GF-D8 (cell line): ENCODE measurements at places on chromosomes 7 and 10.

GRCh38 chr7:150621376-150621775 lies 10.8 kb downstream of the GIMAP6 start:
- no peak for DNase-seq

DNA sequence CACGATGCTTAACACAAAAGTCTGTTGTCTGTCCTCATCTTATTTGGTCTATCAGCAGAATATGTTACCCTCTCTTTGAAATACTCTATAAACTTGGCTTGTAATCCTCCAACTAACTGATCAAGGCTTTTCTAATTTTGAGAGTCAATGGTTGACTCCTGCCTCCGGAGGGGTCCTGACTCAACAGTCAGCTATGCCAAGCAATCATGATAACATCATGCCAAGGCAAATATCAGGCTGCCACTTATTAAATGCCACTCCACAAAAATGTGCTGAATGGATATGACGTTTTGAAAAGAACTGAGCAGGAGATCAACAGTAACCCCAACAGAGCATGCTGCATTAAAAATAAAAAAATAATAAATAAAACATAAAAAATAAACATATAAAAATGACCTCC lies 116.1 kb downstream of the PARD3 start:
- no peak for DNase-seq

GRCh38 chr7:23294549-23295400 lies 4.4 kb upstream of the MALSU1 start:
- peak; percentile 17 for DNase-seq

DNA sequence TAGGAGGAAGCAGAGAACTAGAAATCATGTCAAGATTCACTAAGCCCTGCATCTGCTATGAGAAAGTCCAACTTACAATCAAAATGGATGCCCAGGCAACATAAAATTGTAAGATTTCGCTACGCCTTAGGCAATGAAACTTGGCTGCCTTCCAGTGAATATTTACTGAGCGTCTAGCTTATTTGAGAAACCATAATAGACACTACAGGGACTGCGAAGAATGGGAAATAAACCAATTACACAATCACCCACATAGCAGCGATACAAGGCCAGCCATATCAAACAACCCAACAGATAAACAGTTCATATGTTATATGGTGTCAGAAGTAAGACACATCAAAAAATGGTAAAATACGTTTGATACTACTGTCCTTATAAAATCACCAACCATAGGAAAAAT lies 545.0 kb upstream of the C7orf33 start:
- no peak for DNase-seq

DNA sequence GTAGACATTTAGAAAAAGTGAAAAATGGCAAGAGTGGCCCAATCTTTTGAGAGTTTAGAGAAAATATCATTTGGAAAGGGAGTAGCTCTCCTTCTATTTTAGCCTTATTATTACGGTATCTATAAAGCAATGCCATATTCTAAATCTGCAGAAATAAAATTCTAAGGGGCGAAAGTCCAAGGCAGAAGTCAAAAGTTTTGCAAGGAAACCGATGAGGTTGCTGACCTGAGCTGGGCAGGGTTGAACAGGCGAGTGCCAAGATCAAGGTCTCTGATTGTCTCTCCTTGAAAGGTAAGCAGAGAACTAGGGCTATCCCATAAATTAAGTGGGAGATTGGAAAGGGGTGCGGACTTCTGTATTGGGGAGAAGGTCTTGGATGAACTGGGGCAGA lies 11.7 kb downstream of the TRIM56 start:
- DNase-seq, result no peak

DNA sequence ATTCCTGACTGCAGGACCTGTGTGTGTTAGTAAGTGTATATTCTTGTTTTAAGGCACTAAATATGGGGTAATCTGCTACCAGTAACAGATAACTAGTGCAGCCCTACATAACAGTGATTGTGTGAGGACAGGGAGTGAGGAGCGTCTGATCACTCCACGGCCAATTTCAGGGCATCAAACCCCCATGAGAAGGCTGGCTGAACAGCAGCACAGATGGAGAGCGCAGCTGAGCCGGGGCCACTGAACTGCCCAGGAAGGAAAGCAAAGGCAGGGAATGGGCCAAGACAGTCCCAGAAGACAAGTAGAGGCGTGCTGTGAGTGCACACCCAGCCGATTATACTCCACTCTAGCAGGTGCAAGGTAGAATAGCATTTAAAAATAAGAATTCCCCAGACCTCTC lies 157.1 kb upstream of the CHST15 start:
- no peak for DNase-seq
